Activated naive CD8-positive, alpha-beta T cell treated with anti-CD3 and anti-CD28 coated beads, Interleukin-2, amount 10 ng/mL, durations not matched to agents 7 days and 5 days (primary cell): ENCODE measurements at places on chromosomes 2 and 18. TPM values are rescaled to one million over a fixed set of nuclear protein-coding genes. Genes with fewer than 3 reads are reported as not detected.

DNA sequence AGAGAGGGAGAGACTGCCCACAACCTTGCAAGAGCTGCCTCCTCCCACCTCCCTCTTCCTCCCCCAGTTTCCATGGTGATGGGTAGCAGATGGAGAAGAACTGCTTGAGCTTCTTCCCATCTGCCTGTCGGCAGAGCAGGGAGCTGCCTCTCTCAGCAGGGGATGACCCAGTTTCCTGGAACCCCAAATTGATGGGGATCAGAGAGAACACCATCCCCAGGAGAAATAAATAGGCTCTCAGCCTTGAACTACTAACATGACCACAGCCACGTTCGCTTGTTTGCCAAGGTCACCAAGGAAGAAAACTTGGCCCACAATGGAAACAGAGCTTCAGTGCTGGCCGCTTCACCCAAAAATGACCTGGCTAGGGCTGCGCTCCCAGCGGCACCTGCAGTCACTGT lies 82.2 kb downstream of the ADD2 start:
- H3K36me3 ChIP-seq, result no peaks in the 10 kb centered on the region
- peaks cover 1% of the 10 kb centered on the region for H3K4me1 ChIP-seq
- no peaks in the 10 kb centered on the region for H3K27me3 ChIP-seq
- no peak overlapping the region for H3K4me3 ChIP-seq
- DNase-seq, result no peak

- no peaks in the 10 kb centered on the region for H3K4me1 ChIP-seq
- no peak overlapping the region for H3K4me3 ChIP-seq
- no peaks in the 10 kb centered on the region for H3K27me3 ChIP-seq
- DNase-seq, result no peak
- H3K36me3 ChIP-seq, result peaks cover 9% of the 10 kb centered on the region
Measured at GRCh38 chr2:24702800-24703199, 90.4 kb downstream of the PTRHD1 start.

The SP140L gene
- 115 TPM for total RNA-seq

The SCTR gene
- total RNA-seq, result not detected

DNA sequence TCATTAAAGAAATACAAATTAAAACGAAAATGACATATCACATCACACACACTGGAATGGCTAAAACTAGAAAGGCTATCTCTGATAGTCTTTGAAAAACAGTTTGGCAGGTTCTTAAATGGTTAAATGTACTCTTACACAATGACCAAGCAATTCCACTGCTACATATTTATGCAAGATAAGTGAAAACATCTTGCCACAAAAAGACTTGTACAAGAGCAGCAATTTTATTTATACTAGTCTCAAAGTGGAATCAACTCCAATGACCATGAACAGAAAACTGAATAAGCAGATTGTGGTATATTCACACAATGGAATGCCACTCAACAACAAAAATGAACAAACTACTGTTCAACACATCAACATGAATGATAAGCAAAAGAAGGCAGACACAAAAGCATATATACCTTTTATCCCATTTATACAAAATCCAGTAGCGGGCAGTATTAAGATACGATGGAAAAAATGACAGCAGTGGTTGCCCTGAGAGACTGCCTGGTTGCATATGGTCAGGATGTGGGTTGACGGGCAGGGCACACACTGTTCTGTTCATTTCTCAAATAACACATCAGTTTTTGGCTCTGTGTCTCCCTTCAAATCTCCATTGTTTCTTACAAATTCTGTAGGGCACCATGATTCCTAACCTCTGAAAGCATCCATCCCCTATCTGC lies 25.4 kb downstream of the SP100 start:
- peak; percentile 53 for DNase-seq
- H3K4me3 ChIP-seq, result peak overlapping the region; percentile 56
- H3K36me3 ChIP-seq, result peaks cover 57% of the 10 kb centered on the region
- no peaks in the 10 kb centered on the region for H3K27me3 ChIP-seq
- peak overlapping the region; percentile 56 for H3K27ac ChIP-seq

The TDRD15 gene
- total RNA-seq, result 0.06 TPM

DNA sequence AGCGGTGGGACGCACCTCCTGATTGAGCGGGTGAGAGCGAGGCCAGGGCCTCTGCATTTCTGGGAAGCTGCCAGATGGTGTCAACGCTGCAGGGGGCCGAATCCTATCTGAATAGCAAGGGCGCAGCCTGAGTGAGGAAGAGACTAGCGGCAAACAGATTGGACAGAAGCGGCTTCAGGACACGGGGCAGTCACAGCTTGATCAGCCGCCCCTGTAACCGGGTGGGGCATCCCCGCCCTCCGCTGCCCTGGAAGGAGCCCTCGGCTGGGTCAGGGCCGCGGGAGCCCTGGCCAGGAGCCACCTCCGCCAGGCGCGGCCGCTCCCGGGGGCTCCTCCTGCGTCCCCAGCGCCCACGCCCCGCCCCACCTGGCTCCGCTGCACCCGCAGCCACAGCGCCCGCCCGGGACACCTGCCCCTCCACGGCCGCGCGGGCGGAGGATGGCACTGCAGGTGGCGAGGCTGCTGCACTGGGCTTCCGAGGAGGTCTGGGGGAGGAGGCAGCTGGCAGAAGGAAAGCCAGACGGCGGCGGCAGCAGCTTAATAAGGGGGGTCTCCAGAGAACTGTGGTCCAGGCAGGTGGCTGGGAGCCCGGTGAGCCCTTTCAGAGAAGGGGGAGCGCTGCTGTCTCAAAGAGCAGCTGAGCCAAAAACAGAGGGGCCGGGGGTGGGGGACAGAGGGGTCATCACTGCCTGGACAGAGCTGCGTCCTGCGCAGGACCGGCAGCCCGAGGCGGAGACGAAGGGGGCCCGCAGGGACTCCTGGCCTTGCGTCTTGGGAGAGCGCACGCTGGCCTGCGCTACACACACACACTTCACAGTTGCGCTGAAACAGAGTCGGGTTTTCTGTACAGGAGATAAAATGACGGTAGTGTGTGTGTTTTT lies 18.8 kb upstream of the SOX11 start:
- H3K27ac ChIP-seq, result no peak overlapping the region
- H3K27me3 ChIP-seq, result peaks cover 18% of the 10 kb centered on the region

- H3K4me3 ChIP-seq, result no peak overlapping the region
- H3K27ac ChIP-seq, result no peak overlapping the region
Measured at GRCh38 chr2:17270894-17271293, 247.3 kb downstream of the RAD51AP2 start.

The CNOT9 gene
- total RNA-seq, result 75.0 TPM

GRCh38 chr2:8462899-8463648 lies 218.8 kb upstream of the ID2 start:
- peaks cover 44% of the 10 kb centered on the region for H3K4me1 ChIP-seq
- peaks cover 20% of the 10 kb centered on the region for H3K36me3 ChIP-seq
- peaks cover 2% of the 10 kb centered on the region for H3K27me3 ChIP-seq

GRCh38 chr2:233418761-233419546 lies 64.7 kb downstream of the DGKD start:
- peaks cover 29% of the 10 kb centered on the region for H3K36me3 ChIP-seq
- H3K27ac ChIP-seq, result peak overlapping the region; percentile 78
- H3K27me3 ChIP-seq, result no peaks in the 10 kb centered on the region
- peak; percentile 51 for DNase-seq
- peak overlapping the region; percentile 79 for H3K4me3 ChIP-seq
- peaks cover 76% of the 10 kb centered on the region for H3K4me1 ChIP-seq

The CDCA7 gene
- total RNA-seq, result 81.5 TPM

DNA sequence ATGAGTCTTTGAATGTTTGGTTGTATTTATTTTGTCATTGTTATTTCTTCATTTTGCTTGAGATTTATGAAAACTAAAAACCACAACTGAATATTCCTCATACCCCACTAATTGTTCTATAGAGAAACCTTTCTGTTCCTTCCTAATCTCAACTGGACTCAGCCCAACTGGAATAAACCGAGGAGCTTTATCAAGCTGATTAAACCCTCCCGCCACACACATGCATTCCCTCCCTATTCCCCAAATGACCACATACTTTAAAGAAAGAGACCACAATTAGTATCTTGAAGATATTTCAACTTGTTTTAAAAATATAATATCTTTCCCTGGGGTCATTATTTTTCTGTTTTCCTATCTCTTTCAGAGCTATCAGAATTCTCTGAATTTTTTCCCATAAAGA lies 107.5 kb downstream of the OSR1 start:
- H3K4me3 ChIP-seq, result no peak overlapping the region
- DNase-seq, result no peak
- H3K36me3 ChIP-seq, result no peaks in the 10 kb centered on the region
- H3K27me3 ChIP-seq, result peaks cover 3% of the 10 kb centered on the region
- no peak overlapping the region for H3K27ac ChIP-seq

DNA sequence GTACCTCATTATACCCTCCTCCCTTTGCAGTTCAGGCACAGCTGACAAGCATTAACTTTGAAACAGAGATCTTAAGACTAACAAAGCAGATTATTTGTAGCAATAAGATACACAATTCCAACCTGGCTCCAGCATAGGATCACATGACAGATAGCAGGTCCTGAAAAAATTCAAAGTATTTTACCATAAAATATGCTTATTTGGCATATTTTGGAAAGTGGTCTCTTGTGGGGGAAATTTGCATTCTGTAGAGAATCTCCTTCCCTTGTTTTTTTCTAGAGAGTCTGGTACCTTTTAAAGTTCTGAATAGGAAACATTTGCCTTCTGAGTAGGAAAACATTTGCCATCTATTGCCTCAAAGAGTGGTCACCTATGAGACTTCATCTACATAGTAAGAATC lies 212.8 kb upstream of the SH3BP4 start:
- no peak overlapping the region for H3K4me3 ChIP-seq
- no peak overlapping the region for H3K27ac ChIP-seq
- peaks cover 20% of the 10 kb centered on the region for H3K27me3 ChIP-seq

GRCh38 chr2:6183226-6183625 lies 491.0 kb downstream of the SOX11 start:
- no peak for DNase-seq
- H3K4me1 ChIP-seq, result no peaks in the 10 kb centered on the region
- H3K27me3 ChIP-seq, result no peaks in the 10 kb centered on the region
- no peak overlapping the region for H3K4me3 ChIP-seq
- no peak overlapping the region for H3K27ac ChIP-seq

GRCh38 chr2:142294225-142294624 lies 163.4 kb upstream of the LRP1B start:
- H3K36me3 ChIP-seq, result no peaks in the 10 kb centered on the region
- no peak overlapping the region for H3K4me3 ChIP-seq
- no peak overlapping the region for H3K27ac ChIP-seq
- H3K4me1 ChIP-seq, result no peaks in the 10 kb centered on the region
- H3K27me3 ChIP-seq, result peaks cover 2% of the 10 kb centered on the region

- peaks cover 15% of the 10 kb centered on the region for H3K27me3 ChIP-seq
- H3K4me1 ChIP-seq, result no peaks in the 10 kb centered on the region
- H3K27ac ChIP-seq, result no peak overlapping the region
- H3K4me3 ChIP-seq, result no peak overlapping the region
Measured at GRCh38 chr2:8918412-8918811, 81.0 kb upstream of the KIDINS220 start.

DNA sequence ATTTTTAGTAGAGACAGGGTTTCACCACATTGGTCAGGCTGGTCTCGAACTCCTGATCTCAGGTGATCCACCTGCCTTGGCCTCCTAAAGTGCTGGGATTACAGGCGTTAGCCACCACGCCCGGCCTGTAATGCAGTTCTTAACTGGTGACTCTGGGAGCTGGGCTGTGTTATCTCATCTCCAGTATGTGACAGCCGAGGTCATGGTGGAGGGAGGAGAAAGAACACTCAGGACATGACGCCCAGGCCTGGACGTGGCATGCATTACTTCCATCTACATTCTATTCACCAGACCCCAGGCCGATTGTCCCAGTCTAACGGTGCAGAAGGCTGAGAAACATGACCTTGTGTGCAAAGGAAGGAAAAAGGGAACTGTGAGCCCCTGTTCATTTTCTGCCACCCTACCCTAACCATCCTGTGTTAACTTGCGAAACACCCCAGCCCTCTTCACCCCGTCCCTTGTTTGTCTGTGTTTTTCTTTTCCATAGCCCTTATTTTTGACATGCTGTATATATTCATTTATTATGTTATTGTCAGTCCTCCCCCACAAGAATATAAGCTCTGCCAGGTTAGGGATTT lies 88.1 kb upstream of the ASAP2 start:
- H3K4me1 ChIP-seq, result no peaks in the 10 kb centered on the region
- DNase-seq, result no peak
- no peak overlapping the region for H3K4me3 ChIP-seq
- no peak overlapping the region for H3K27ac ChIP-seq
- no peaks in the 10 kb centered on the region for H3K36me3 ChIP-seq

GRCh38 chr2:218878926-218879761 lies 1.5 kb upstream of the WNT10A start:
- DNase-seq, result peak; percentile 32
- H3K27ac ChIP-seq, result no peak overlapping the region
- H3K27me3 ChIP-seq, result peaks cover 64% of the 10 kb centered on the region

The NYAP2 gene
- total RNA-seq, result not detected

- no peak for DNase-seq
- no peaks in the 10 kb centered on the region for H3K36me3 ChIP-seq
- no peak overlapping the region for H3K27ac ChIP-seq
Measured at GRCh38 chr2:152594792-152595191, 122.5 kb downstream of the PRPF40A start.

The EML6 gene
- 2.1 TPM for total RNA-seq
